ENCODE measurements at places on chromosomes 11 and 22.

GRCh38 chr11:72685560-72686480, 11.6 kb upstream of the PDE2A start:
- no peak for DNase-seq

DNA sequence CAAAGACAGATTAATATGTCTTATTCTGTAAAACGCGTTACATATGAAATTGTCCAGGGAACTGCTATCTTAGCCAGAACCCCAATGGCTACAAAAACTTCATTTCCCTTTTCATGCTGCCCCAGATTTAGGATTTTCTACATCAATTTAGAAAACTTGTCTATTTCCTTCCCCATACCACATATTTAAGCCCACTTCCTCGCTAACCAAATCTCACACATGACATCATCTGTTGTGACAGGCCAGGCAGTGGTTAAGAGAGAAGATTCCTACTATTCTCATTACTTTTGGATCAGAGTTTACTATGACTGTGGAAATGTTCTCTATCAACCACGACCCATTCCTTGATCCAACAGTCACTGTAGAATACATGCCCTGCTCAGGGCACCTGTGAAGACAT, 15.9 kb downstream of the CCDC82 start:
- no peak for DNase-seq

- no peak for DNase-seq
These were observed 30.1 kb downstream of the KIAA0930 start for GRCh38 chr22:45210577-45210976.

GRCh38 chr11:62560566-62561103, 13.1 kb downstream of the EEF1G start:
- peak; percentile 22 for DNase-seq

DNA sequence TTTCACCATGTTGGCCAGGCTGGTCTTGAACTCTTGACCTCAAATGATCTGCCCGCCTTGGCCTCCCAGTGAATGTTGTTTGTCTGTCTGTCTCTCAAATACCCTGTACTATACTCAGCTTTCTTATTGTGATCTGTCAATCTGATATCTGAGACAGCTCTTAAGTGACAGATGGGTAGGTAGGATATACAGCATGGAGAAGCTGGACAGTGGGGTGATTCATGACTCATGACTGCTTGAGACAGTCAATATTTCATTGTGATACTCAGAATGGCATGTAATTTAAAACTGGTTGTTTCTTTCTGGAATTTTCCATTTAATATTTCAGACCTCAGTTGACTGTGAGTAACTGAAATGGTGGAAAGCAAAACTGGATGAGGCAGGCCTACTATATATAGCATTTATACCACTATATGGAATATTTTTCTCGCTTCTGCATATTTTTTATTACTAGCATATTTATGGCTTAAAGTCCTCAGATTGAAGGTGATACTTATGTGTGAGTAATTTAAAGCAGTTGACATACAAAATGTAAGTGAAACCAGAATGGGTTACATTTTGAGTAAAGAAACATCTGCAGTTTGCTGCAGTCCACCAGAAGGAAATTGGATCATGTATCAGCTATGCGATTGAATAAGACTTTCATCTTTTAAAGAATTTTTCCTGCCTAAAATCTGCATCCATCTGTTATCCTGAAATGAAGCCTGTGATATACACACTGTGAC, 22.3 kb downstream of the ARHGAP42 start:
- DNase-seq: peak; percentile 44

DNA sequence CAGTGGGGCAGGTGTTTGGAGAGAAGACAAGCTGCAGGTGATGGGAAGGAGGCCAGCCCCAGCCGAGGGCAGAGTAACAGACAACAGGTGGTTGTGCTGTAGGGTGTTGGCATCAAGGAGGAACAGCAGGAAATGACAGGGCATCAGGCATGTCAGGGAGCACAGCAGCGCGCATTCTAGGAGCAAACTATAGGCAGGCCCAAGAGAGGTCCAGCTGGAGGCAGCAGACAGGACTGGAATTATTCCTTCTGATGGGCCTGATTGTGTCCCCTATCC, 13.6 kb downstream of the ADM start:
- no peak for DNase-seq

DNA sequence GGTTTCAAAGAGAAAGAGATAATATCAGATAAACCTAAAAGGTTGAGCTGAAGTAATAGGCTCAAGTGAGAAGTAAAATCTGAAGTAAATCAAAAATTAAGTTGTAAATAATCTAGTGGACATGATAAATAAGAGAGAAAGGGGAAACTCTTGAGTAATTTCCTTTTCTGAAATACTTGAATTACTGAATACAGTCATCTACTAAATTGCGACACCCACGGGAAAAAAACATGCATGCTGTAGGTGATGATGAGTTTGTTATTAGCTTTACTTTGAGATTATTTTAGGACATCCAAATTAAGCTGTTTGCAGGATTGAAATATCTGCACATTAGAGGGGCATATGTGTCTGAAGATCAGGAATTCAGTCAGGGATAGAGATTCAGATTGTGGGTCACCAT, 50.0 kb upstream of the CARD18 start:
- no peak for DNase-seq

DNA sequence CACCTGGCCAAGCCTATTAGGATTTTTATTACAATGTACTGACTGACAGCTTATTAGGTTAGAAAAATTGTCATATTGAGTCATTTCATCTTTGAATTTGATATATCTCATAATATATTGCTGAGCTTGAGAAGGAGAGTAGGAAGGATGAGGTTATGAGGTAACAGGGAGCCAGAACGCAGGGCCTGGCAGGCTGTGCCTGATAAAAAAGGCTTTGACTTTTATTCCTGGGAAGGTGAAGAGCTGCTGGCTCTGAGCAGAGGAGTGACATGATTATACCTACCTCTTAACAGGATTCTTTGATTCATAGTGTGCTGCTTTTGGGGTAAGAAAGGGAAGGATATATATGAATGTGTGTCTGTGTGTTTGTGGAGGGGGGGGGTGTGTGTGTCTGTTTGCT, 70.9 kb downstream of the SFI1 start:
- DNase-seq: no peak

DNA sequence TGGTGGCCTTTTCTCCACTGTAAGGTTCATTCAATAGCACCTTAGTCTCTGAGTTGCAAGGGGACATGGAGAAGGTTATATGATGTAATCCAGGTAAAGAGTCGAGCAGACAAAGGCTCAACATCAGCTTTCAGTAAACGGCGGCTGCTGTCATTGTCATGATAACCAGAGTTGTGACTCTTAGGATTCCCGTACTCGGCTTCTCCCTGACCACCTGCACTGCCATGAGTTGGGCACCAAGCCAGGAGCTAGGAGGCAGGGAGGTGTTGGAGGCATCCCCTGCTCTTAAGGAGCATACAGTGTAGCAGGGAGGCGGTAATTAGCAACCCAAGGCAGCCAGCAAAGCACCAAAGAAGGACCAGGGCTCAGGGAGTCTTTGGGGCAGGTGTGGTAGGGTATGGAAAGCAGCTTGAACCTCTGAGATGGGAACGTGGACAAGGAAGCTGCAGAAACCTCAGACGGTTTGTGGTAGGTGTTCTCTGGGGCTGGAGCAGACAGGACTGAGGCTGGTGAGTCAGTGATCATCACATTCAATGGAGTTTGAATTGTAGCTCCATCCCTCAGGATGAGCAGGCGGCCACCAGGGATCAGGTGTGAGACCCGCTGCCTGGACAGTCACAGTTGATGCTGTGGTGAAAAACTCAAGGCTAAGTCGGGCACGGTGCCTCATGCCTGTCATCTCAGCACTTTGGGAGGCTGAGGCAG, 31.7 kb downstream of the LIF start:
- DNase-seq: no peak

DNA sequence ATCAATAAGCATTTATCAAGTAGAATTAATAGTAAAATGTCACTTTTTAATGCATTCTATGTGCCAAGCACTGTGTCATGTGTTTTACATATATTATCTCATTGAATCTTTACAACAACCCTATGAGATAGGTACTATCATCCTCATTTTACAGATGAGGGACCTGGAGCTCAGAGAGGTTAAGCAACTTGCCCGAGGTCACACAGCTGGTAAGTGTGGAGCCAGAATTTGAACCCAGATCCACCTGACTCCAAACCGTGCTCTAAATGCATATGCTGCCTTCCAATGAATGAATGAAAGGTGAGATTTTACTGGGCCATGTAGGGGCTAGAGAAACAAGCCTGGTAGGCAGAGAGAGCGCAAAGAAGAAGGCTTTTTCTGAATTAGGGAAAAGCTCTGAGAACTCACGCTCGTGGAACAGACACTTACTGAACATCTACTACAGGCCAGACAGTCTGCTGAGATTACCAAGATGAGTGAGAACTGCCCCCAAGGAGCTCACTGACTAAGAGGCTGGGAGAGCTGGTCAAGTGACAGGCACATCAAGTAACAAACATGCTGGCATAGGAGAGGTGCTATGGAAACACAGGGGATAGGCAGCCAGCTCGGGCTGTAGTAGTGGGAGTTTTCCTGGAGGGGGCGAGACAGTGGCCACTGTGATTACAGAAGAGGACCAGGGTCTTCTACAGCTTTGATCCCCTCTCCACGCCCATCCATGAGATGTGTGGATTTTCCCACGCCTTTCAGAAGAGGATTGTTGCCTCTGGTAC, 4.4 kb downstream of the ABCG4 start:
- no peak for DNase-seq

- DNase-seq: no peak
These were observed 10.7 kb downstream of the ATG16L2 start for GRCh38 chr11:72824811-72825505.

DNA sequence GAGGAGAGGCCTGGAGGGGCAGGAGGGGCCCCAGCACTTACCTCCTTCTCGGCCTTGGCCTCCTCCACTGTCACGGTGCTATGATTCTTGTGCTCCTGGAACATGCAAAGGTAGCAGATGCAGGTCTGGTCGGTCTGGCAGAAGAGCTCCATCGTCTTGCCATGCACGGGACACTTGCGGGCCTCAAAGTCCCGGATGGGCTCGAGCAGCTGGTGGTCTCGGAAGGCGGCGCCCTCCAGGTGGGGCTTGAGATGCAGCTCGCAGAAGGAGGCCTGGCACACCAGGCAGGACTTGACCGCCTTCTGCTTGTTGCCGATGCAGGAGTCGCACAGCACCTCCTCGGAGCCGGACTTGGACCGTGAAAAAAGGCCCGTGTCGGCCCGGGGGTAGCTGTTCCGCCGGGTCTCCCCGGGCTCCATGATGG, 714 bp downstream of the TRIM29 start:
- DNase-seq: no peak

GRCh38 chr11:97641988-97642387, 1252.2 kb downstream of the JRKL start:
- no peak for DNase-seq

GRCh38 chr11:118051611-118052461, 25.0 kb upstream of the TMPRSS4 start:
- no peak for DNase-seq

GRCh38 chr11:119673759-119674336, 55.2 kb downstream of the NECTIN1 start:
- peak; percentile 86 for DNase-seq

- peak; percentile 75 for DNase-seq
These were observed 39.1 kb upstream of the CREB3L1 start for GRCh38 chr11:46238078-46238966.

- no peak for DNase-seq
These were observed 6.7 kb upstream of the NLRX1 start for GRCh38 chr11:119161871-119162270.

DNA sequence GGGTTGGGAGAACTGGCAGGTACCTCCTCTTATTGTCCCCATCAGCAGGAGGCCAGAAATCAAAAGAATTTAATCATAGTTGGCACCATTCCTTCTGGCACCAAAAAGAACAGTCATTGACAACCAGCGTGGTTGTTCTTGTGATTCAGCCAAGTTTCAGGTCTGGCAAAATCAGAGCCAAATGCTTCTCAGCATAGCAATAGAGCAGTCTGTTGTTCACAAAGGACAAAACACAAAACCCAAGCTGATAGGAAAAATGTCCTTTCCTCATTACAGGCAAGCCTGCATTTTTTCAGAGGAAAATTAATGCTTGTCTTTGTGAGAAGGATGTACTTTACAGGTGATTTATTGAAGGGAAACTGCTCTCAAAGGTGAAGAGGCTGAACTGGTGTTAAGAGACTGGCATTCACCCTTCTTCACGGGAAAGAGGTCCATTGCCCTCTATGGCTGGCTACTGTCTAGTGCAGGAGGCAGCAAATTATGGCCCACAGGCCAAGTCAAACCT, 241.8 kb upstream of the ARHGAP42 start:
- DNase-seq: no peak

DNA sequence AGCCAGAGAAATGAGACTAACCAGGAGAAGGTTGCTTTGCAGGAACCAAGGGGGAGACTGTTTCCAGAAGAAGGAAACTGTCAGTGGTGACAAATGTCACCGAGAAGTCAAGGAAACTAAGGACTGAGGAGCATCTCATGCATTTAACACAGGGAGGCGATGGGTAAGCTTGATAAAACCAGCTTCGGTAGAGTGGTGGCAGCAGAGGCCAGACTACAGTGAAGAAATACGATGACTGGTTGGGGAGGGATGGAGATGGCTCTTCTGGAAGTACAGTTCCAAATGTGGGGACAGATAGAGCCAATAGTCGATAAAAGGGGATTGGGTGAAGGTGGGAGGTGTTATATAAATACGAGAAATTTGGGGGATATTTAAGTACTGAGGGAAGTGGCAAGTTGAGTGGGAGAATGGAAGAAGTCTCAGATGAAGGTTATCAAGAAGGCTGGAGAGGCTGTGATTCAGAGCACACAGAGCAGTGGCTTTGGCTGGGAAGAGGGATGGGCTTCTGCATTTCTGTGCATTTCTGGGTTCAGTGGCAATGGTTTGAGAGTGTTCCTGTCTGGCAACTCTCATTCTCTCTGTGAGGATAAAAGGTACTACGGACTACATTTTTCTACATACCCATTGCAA, 29.2 kb downstream of the SC5D start:
- peak; percentile 60 for DNase-seq

- no peak for DNase-seq
These were observed 14.3 kb downstream of the DGCR8 start for GRCh38 chr22:20094197-20094807.

- DNase-seq: no peak
These were observed 534.4 kb downstream of the MN1 start for GRCh38 chr22:27267145-27267544.

GRCh38 chr11:61657566-61658290, 22.5 kb upstream of the DAGLA start:
- no peak for DNase-seq

- no peak for DNase-seq
These were observed 12.9 kb upstream of the MUC6 start for GRCh38 chr11:1049431-1049891.

DNA sequence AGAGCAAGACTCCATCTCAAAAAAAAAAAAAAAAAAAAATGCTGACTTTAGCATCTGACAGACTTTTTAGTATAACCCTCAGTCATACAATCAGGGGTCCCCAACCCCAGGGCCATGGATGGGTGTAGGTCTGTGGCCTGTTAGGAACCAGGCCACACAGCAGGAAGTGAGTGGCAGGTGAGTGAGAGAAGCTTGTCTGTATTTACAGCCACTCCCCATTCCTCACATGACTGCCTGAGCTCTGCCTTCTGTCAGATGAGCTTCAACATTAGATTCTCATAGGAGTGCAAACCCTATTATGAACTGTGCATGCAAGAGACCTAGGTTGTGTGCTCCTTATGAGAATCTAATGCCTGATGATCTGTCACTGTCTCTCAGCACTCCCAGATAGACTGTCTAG, 3.3 kb downstream of the FAM227A start:
- no peak for DNase-seq

- DNase-seq: no peak
These were observed 29.3 kb upstream of the CBX7 start for GRCh38 chr22:39181778-39182177.

All from GM20000 (cell line).